ENCODE measurements at places on chromosomes 7 and 10.

GRCh38 chr7:100763556-100764140, 30.3 kb downstream of the ZAN start:
- DNase-seq: no peak

DNA sequence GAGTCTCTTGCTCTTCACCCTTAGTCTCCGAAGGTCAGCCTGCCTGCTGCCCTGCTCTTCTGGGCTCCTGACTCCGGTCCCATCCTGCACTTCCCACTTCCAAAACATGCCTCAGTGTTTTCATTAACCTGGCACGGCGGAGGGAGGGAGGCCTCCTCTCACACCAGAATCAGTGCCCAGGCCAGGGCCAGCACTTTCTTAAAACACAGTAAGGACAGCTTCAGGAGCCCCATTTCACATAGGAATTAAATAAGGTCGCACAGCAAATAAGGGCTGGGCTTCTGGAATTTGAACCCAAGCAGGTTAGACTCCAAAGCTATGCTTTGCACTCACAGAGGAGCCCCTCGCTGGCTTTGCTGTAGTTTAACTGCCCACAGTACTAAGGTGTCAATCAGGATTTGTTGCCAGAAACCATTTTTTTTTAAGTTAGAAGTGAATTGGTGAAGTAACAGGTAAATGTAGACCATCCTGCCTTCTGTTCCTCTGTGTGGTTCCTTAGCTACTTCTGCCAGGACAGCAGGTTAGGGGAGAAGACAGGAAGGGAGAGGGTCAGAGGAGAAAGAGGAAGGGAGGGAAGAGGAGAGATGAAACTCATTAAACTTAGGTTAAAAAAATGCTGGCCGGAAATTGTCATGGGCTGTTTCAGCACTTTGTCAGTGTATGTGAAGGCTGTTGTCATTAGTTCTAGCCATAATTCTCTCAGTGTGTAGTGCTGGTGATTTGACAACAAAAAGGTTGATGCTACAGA, 1.1 kb downstream of the RASSF4 start:
- DNase-seq: no peak

GRCh38 chr7:6917258-6917657, 91.2 kb upstream of the CCZ1B start:
- DNase-seq: peak; percentile 40

- DNase-seq: no peak
Measured at GRCh38 chr7:121195874-121196273, 132.9 kb upstream of the WNT16 start.

GRCh38 chr10:89846786-89847185, 145.4 kb downstream of the KIF20B start:
- DNase-seq: no peak

GRCh38 chr7:118311121-118311836, 86.8 kb downstream of the ANKRD7 start:
- no peak for DNase-seq

DNA sequence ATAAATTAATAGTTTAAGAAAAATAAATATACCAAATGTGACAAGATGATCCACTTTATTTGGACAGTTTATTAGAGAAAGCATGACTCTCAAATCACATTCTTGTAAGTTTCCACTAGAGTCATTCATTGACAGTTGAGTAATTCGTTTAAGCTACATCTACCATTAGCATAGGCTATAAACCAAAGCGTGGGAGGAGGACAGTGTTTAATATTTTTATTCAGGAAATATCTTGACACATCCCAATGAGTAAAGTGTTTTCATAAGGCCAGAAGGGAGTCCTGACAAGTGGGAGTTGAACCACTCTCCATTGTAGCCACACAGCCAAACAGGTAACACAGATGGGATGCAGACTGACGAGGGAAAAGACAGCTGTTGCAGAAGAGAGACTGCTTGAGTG, 386.5 kb upstream of the SEMA3D start:
- DNase-seq: no peak

- no peak for DNase-seq
Measured at GRCh38 chr10:89518876-89519842, 16.2 kb downstream of the SLC16A12 start.

DNA sequence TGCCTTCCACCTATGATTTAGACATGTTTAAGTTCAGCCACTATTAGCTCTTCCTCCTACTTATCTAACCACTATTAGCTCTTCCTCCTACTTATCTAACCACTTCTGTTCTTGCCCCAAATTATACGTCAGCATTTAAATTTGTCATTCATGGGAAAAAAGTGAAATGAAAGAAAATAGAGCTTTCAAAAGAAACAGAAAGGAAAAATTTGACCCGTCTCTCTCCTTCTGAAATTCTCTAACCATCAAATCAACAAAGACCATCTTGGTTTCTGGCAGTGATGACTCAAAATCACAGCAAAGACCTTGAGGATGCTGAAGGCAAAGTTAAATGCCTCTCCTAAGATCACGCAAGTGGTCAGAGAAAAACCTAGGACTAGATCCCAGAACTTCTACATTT, 2.6 kb downstream of the LIPA start:
- DNase-seq: no peak

DNA sequence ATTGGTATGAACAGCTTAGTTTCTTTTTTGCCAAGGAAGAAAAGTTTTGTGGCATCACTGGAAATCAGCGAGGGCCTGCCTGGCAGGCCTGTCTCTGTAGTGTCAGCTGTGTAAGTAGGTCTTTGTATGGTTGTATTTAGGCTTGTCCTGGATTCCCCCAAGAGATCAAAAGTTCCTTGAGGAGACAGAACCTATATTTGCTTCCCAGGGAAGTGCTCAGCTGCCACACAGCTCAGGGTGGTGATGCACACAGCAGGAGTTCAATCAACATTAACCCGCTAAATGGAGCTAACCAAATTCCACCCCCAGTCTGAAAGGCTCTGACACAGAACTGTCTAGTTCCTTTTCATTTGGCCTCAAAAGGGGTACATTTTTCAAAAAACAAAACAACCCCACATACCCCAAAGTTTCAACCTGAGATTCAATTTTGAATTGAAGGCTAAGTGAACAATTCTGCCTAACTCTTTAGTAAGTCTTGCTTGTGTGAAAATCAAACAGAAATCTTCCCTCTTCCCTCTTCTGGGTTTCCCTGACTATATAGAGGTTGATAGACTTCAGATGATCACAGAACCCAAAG, 124.4 kb downstream of the CLEC2L start:
- DNase-seq: no peak

DNA sequence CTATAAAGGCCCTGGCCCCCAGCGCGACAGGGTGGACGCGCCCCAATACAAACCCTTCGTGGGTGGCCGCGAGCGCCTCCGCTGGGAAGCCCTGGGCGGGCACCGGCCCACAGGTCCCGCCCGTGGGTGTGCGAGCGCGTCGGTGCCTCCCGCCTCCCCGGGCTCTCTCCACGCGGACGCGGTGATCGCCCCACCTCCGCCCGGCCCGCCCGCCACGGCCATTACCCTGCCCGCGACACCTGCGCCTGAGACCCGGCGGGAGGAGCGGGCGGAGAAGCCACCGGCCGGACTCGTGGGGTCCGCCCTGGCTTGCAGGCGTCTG, 81.2 kb downstream of the PAX2 start:
- no peak for DNase-seq

- DNase-seq: no peak
Measured at GRCh38 chr7:120337308-120337907, 64.4 kb downstream of the KCND2 start.

DNA sequence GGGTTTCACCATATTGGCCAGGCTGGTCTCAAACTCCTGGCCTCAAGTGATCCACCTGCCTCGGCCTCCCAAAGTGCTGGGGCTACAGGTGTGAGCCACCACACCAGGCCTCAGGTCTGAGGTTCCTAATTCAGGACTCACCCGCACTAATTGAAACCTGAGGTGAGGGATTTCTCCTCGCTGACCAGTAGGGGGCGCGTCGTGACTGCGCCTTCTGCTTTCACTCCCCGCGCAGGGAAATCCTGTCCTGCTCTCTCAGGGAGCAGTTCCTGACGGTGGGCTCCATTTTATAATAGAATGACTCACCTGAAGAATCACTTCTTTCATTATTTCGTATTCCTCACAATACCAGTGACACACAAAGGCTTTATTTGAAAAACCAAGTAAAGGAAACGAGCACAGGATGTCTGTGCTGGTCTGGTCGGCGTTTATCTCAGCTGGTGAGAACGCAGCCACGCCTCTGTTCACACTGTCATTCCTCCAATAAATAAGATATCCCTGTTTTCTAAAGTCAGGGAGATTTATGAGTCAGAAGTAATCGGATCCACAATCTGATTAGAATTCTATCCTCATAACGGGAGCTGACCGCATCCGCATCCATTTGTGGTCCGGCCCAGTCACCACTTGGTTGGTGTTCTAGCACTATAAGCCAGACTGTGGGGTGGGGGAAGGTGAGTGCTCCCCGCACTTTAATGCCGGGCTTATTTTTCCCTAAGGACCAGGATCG, 35.4 kb downstream of the BAG3 start:
- DNase-seq: peak; percentile 39

DNA sequence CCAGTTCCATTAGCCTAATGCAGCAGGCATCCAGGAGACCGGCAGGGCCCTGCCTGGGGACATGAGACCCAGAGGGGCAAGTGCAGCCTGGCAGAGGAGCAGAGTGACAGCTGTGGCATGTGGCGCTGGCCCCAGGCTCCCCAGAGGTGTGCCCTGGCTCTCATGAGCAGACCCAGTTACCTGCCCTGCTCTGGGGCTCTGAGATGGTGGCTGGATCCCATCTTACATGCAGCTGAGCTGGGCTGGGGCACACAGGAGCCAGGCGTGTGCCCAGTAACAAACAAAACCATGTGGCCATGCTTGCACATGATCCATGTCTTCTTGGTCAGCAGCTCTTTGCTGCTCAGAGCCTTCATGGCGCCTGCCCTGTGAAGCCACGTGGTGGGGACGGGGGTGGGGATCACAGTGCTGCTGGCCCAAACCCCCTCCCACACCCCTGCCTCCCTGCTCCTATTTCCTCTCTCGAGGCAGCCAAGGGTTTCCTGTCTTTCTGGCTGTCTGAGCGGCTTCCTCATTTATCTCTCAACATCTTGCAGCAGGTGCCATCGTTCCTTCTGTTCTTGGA, 40.3 kb upstream of the GTF2I start:
- DNase-seq: no peak

DNA sequence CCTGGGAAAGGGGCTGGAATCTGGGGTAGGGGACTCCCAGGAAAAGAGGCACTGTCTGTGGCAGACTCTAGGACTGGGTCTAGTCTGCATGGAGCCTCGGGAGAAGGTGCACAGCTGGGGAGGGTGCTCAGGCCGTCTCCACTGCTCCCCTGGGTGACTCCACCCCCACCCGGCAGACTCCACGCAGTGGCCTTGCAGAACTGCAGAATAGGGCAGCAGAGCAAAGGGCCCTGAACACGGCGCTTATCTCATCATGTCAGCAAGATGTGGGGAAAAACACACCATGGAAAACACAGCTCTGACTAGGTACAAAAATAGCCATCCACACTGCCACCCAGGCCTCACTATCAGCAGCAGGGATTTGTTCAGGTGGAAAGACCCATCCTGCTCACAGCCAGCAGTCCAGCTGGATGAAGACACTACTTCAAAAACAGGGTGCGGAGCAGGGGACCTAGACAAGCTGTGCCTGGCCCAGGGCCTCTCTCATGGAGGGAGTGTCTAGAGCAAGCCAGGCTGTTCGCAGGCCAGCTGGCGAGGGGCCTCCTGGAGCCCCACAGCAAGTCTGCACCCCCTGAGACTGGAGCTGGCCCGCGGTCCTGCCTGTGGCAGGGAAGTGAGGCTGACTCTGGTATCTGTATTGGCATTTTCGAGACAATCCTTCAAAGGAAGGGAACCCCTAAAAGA, 11.7 kb downstream of the MAT1A start:
- no peak for DNase-seq

GRCh38 chr7:36910401-36910800, 186.1 kb upstream of the AOAH start:
- DNase-seq: no peak

GRCh38 chr7:112665709-112666108, 124.5 kb downstream of the TMEM168 start:
- no peak for DNase-seq

DNA sequence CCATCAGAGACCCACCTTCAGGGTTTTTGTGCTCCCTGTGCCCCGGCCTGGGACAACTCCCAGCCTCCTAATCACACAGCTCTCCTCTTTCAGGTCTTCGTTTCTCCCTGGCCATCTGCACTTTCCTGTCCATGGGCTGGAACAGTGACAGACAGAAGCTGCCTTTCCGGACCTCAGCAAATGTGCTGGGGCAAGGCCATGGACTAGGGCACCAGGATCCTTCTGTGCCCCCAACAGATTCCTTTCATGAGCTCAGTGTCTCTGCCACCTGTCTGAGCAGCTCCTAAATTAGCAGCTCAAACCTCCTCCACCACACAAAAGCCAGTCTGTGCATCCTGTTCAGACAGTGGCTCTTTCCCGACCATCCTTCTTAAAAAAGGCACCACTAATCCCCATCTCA, 41.9 kb upstream of the FRMD4A start:
- no peak for DNase-seq

DNA sequence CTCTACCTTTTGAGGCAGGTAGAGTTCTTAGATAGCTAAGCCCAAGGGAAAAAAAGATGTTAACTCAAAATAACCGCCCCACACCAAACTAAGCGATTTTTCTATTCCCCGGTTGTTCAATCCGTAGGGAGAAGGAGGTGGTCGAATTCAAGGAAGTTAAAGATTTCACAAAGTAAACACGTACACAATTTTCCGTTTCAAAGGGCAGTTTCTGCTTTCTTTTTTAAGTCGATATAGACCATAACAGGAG, 842 bp downstream of the KBTBD2 start:
- no peak for DNase-seq

DNA sequence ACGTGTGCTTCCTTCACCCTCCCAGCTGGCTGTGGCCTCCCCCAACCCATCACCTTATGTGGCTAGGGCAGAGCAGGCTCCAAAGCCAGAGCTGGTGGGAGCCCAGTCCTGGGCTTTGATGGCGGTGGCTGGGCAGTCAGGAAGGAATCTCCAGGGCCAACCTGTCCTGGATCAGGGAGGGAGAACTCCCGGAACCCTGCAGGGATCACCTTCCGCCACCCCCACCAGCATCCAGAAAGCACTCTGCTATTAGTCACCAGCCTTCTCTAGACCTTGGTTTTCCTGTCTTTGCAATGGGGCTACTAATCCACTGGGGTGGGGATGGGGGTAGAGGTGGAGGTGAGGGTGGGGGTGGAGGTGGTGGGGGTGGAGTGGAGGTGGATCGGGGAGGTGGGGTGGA, 139.0 kb downstream of the ZMIZ1 start:
- DNase-seq: no peak

- DNase-seq: no peak
Measured at GRCh38 chr7:47427051-47427643, 154.8 kb downstream of the TNS3 start.

DNA sequence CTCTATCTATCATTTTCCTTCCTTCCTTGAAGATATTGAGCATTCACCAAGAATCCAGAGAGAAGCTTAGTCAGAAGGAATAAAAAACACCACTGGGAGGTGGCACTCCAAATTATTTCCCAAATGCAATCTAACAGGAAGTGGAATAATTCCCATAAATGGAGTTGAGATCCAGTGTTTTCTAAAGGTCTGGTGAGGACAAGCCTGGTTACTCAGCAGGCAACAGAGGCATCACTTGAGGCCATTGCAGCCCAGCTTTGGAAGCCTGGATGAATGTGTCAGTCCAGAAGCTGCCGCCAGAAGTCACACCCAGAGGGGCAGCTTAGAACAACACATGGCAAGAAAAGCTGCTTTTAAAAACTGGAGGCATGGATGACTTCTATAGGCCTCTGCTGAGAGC, 288.9 kb upstream of the KLF6 start:
- no peak for DNase-seq

- DNase-seq: no peak
Measured at GRCh38 chr7:42167206-42167605, 69.8 kb downstream of the GLI3 start.

GRCh38 chr10:14325325-14325955, 5.3 kb downstream of the FRMD4A start:
- no peak for DNase-seq
